Muscle of back (tissue), 13 donors: ENCODE measurements at places on chromosomes 12 and 14. TPM values are rescaled to one million over a fixed set of nuclear protein-coding genes. Genes with fewer than 3 reads are reported as not detected.
A peak's percentile ranks its signal among the peaks of the same experiment; 100 is the strongest.

DNA sequence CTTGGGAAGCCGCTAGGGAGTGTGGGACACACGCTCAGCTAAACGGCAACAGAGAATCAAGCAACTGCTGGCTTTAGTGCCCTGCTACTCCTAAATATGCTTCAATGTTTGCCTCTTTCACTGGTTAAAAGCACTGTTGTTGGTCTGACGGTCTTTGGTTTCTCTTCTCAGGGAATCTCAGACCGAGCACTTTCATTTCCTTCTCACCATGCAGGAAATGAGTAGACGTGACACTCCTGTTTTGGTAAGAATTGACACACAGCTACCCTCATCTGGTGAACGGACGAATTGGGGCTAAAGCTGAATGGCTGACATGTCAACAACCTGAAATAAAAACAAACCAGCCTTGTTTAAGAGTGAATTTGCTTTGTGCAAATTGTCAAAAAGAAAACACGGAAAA is 57.5 kb upstream of the PIWIL1 start:
- DNase-seq: peak; percentile 38

DNA sequence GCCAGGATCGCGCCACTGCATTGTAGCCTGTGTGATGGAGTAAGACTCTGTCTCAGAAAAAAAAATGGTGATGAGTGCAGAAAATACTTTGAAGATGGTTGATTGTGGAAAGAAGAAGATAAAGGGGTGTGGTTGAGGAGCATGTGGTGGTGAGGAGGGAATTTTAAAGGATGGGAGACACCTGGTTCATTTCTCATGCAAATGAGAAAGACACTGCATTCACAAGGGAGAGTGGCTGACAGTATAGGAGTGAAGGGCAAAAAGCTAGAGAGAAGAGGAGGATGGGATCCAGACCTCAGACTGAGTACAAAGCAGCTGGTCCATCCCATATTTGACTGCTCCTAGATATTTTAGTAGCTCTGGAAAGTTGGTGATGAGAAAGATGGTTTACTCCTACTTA is 206.0 kb downstream of the SNAPC1 start:
- no peak for DNase-seq

DNA sequence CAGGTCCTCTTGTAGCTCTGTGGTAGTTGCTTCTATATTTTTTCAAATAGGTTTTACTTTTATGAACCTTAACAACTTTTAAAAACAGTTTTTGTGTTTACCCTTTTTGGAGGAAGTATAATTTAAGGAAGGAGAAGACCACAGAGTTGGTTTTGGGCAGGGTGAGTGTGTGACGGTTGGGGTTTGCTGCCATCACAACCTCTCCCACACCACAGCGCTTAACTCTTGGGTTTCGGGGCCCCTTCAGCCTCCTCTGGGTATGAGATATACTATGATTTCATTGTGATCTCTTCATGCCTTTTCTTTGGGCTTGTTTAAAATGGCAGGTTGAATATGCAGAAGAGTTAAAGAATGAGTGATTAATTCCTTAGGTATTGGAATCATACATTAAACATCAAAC is 228.7 kb upstream of the CRY1 start:
- no peak for DNase-seq

DNA sequence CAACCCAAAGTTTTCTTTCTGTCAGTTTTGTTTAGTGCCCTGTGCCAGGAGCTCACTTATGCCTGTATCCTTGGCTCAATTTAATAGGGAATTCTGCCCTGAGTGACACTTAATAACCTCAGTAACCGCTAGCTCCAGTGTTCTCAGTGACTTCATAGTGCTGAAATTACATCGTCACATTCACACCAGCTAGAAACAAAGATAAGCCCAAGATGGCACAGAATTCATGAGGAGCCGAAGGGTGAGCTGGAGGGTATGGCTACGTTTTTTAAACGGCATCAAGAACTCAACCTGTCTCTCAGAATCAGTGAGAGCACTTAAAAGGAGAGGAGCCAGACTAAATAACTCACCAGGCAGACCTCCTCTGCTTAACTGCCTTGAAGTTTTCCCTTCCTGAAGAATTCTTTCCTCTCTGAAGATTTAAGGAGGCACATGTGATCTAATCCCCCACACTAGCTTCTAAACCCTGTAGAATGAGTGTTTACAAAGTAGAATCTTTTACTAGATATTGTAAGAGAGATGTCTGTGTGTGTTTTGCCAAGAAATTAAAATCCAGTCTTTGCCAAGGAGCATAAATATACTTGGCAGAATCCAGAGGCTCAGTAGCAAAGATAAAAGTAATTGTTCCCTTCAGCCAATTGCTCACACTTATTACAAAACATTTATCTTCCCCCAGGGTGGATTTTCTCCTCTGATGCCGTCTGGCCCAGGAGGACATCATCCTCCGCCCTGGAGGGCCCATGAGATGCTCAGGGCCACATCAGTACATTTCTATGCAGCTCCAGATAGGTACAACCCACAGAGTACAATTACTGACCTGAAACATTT is 37.3 kb downstream of the PTGER2 start:
- no peak for DNase-seq

- DNase-seq: no peak
These were observed 17.3 kb downstream of the SART3 start for GRCh38 chr12:108543652-108544051.

DNA sequence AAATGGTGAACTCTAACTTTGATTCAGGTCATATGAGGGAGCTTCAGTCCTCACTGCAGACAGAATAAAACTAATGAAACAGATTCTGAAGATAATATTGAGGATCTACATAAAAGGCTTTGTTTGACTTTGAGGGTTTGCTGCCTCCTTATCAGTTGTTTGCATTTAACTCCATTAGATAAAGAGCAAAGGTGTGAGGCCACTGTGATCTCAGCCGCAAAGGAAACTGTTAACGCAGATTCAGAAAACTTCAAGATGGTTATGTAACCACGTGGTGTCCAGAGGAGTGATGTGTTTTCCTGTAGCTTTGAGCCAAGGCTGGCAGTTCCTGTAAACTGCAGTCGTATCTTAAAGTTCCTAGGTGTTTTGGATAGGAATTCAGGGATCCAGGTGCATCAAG is 67.8 kb downstream of the METTL25 start:
- DNase-seq: no peak

DNA sequence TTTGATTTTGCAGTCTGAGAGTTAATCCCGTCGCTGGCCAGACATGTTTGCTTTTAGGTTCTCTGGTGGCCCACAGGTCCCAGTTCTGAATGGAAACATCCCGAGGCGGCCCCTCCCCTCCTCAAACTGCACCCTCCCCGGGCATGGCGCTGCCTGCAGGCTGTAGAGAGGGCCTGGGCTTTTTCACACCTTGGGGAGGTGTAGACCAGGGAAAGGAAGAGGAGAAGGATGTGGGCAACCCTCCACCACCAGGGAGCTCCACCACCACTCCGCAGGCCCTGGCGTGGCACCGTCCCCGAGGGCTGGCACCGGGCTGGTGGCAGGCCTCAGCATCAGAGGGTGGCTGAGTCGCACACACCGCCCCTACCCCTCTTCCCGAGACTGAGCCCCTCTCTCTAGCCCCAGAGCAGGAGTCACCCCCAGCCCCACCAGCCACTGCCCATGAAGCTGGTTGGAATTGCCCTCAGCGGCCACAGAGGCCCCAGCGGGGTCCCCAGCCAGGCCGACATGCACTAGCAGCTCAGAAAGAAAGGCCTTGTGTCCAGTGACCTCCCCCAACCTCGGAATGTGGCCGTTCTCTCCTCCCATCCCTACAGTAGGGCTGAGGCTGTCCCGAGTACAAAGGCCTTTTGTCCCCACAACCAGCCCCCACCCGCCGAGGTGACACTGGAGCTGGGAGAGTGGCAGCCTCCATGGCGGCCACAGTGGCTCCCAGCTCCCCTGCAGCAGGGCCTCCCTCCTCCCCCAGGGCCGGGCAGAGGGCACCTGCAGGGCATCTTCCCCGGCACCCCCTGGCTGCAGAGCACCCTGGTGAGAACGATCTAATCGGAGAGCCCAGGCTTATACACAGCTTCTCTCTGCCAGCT is 23.5 kb upstream of the INF2 start:
- no peak for DNase-seq

DNA sequence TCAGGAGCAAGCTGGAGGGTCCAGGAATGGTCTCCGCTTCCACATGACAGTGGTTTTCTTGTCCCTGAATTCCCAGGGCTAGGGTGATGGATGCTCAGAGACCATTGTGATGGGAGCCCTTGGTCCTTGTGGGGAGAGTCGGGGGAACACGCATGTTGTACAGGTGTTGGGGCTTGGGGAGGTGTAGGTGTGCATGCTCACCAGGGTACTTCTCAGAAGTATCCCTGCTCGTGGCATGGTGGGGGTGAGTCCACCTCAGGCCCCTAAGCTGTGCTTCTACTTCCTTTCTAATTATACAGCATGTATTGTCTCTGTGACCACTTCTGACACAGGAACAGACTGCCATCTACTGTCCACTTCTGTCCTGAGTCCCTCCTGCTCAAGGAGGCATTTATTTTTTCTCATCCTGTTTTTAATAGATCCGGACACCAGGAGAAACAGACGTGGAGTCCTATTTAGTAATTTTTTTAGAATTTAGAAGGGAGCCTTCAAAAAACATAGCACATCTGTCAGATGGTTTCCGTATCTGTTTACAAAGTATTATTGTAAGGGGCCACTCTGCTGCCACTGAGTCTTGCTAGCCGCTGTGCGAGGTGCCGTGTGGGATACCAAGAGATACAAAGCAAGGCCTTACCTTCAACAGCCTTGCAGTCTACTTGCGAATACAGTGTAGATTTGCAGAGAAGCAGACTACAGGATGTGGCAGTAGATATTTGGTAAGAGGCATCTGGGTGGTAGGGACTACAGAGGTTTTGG is 10.5 kb downstream of the NTF3 start:
- DNase-seq: peak; percentile 53

DNA sequence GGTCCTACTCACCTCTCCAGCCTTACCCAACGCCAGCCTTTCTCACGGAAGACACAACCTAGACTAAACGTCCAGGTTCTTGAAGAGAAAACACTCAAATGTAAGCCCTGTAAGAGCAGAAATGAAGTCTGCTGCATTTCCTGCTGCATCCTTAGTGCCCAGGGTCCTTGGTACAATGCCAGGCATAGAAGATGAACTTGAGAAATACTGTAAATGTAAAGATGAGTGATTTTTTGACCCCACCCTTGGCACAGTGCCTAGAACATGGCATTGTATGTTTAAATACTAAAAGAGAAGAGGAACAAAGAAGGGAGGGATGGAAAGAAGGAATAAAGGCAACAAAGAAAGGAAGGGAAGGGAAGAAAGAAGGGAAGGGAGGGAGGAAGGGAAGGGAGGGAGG is 514.6 kb downstream of the MED13L start:
- DNase-seq: no peak

- DNase-seq: no peak
These were observed 500.4 kb upstream of the GARIN6 start for GRCh38 chr12:99147130-99147529.

GRCh38 chr14:35366056-35366451 is 38.5 kb downstream of the NFKBIA start:
- no peak for DNase-seq

DNA sequence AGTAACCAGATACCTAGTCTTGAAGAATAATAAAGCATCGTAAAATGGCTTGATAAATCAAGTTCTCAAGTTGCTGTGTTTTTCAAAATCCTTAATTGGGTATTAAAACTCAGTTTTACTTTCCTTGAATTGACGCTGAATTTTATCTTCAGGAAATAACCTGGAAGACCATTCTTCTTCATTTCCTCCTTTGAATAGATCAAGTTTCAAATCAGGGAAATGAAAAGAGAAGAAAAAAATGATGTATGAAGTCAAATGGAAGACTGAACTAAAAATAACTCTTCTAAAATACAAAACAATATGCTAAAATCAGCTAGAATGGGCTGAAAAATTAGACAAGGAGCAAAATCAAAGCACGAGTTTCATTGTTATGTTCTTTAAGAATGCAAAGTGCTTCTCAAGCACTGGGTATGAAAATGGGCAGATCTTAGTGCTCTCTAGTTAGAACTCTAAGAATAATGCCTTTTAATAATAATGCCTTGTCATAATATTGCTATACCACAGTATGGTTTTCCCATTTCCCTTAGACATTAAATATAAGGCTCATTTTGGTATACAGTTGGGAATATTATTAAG is 54.6 kb upstream of the CLEC14A start:
- DNase-seq: no peak

DNA sequence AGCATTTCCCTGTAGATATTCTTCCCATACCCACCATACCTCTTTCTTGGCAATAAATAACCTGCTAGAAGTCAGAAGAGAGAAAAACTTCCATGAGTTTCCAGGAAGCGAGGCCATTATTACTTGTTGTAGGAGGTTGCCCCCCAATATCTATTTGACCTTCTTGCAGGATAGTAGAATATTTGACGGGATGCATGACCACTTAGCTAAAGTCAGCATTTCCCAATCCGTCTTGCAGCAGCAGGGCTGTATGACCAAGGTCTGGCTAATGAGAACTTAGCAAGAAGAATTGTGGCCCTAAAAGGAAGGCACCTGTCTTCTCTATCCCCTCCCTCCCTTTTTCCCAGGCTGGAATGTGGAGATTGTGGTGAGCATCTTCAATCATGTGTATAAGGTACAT is 51.5 kb downstream of the NINJ2 start:
- DNase-seq: no peak

DNA sequence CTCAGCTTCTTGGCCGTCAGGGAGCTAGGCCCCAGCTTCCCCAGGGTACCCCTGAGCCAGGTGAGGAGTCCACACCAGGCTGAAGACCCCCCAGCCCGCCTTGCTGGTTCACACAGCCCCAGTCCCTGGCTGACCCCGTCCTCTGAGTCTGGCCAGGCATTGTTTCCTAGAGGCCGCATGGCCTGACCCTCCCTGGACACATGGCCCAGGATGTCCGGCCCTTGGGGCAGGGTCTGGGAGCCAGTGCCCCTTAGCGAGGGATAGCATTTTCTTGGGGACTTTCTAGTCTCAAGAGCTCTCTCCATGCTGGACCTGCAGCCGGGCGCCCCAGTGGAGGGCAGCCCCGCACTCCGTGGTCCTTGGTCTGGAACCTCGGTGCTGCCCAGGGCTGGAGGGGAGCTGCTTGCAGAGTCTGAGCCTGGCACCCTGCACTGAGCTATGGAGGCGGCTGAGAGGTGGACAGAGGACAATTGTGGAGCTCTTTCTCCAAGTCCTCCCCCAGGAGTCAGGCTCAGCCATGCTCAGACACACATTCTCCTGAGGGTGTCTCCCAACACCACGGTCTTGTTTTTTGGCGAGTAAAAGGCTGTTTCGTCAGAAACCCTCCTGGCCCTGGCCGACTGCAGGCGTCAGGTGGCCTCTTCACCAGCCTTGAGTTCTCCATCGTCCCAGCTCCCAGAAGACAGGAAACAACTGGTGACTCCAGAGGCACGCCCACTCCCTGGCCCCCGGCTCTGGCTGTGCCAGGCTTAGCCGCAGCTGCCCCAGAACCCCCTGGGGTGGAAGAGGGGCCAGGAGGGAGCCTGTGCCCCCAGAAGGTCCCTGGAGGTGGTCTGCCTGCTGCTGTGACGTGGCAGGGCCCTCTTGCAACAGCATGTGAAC is 17.6 kb upstream of the CRIP2 start:
- DNase-seq: no peak

- DNase-seq: no peak
These were observed 5.7 kb downstream of the GNG2 start for GRCh38 chr14:51865953-51866747.

Gene TRIAP1
- polyA plus RNA-seq: 34.7 TPM

Gene KRT85
- not detected for polyA plus RNA-seq

Gene HIGD1C
- polyA plus RNA-seq: not detected

Gene PPP1R13B
- polyA plus RNA-seq: 7.4 TPM

Gene LRRC10
- polyA plus RNA-seq: not detected

Gene INSM2
- not detected for polyA plus RNA-seq

Gene TSPAN9
- 107 TPM for polyA plus RNA-seq

Gene RD3L
- not detected for polyA plus RNA-seq

Gene ATF7IP
- 34.0 TPM for polyA plus RNA-seq
